ENCODE measurements at places on chromosomes 12 and 14. TPM values are rescaled to one million over a fixed set of nuclear protein-coding genes. Genes with fewer than 3 reads are reported as not detected.
A peak's percentile ranks its signal among the peaks of the same experiment; 100 is the strongest.

DNA sequence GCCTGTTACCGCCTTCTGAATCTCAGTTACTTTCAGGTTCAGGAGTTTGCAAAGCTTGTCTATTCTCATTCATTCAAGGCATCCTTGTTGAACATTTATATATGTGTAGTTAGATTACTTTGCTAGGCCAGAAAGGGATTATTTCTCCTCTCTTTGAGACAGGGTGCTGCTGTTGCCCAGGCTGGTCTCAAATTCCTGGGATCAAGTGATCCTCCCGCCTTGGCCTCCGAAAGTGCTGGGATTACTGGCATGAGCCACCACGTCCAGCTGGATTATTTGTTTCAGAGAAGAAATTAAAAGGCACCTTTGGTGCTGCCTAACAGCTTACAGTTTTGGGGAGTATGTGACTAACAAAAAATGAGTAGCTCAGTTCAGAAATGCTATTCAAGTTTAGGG is 772 bp downstream of the CHURC1 start:
- peaks cover 19% of the 10 kb centered on the region for H3K36me3 ChIP-seq
- peak overlapping the region; percentile 87 for H3K4me3 ChIP-seq
- peak overlapping the region; percentile 63 for H3K27ac ChIP-seq

GRCh38 chr12:91250273-91250665 is 67.7 kb upstream of the DCN start:
- H3K36me3 ChIP-seq = no peaks in the 10 kb centered on the region
- H3K27me3 ChIP-seq = no peaks in the 10 kb centered on the region
- H3K4me1 ChIP-seq = peaks cover 9% of the 10 kb centered on the region
- H3K4me3 ChIP-seq = no peak overlapping the region
- peak; percentile 16 for DNase-seq

- H3K27me3 ChIP-seq = no peaks in the 10 kb centered on the region
- no peak overlapping the region for H3K4me3 ChIP-seq
- H3K36me3 ChIP-seq = no peaks in the 10 kb centered on the region
- no peak for DNase-seq
Measured at GRCh38 chr12:131432532-131433260, 278.2 kb upstream of the SFSWAP start.

GRCh38 chr14:31084385-31084784 is 58.2 kb upstream of the STRN3 start:
- peak overlapping the region; percentile 39 for H3K4me3 ChIP-seq
- peak; percentile 95 for DNase-seq
- peak overlapping the region; percentile 81 for H3K27ac ChIP-seq
- peaks cover 26% of the 10 kb centered on the region for H3K4me1 ChIP-seq

PRH1 gene
- 64.5 TPM for total RNA-seq

GRCh38 chr14:52860910-52861309 is 69.5 kb upstream of the GNPNAT1 start:
- DNase-seq = no peak
- no peaks in the 10 kb centered on the region for H3K27me3 ChIP-seq
- H3K27ac ChIP-seq = no peak overlapping the region
- H3K36me3 ChIP-seq = no peaks in the 10 kb centered on the region

- H3K27ac ChIP-seq = no peak overlapping the region
- H3K4me1 ChIP-seq = no peaks in the 10 kb centered on the region
- H3K36me3 ChIP-seq = no peaks in the 10 kb centered on the region
- DNase-seq = no peak
- no peaks in the 10 kb centered on the region for H3K27me3 ChIP-seq
Measured at GRCh38 chr14:95959317-95959716, 79.8 kb upstream of the C14orf132 start.

DNA sequence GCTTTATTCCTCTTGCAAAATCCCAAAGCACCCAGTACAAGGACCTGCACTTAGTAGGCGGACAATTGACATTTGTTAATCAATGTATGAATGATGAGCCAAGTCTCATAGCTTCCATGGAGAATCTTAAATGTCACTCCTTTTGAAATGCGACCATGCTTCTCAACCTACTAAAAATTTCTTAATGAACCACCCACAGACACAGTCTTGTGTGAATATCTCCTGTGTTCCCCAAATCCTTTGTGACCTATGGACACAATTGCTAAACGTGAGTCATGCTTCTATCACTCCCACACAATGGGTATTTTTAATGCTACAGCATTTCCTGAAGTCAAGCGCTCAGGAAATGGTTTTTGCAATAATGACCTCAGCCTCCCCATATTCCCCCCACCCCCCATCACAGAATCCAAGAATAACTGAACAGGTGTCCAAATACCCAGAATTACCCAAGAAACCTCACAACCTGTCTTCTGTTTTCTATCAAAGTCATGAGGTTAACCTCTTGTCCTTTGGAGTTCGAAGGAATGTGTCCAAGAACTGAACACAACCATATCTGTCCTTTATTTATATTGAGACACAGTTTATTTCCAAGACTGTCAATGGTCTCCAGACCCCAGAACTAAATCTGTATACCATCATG is 163.6 kb upstream of the PLEKHG7 start:
- DNase-seq = no peak
- no peaks in the 10 kb centered on the region for H3K4me1 ChIP-seq
- no peak overlapping the region for H3K4me3 ChIP-seq
- no peaks in the 10 kb centered on the region for H3K36me3 ChIP-seq
- H3K27ac ChIP-seq = no peak overlapping the region

DNA sequence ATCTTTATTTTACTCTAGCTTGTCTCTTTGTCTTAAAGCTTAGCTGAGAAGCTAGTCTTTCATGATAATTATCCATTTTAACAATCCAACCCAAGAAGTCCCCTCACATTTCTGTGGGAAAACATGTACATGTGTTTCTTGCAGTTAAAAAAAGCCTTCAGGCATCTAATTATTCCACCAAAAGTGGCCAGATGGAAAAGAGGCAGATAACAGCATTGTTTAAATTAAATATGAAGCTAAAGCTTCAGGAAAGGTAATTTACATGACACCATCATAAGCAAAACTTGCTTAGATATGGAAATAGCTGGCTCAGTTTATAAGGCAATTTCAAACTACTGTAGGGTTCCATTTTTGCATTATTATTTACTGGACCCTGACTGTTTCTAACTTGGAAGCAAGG is 175.4 kb downstream of the UNC79 start:
- no peak overlapping the region for H3K27ac ChIP-seq
- DNase-seq = no peak
- H3K36me3 ChIP-seq = no peaks in the 10 kb centered on the region
- H3K4me1 ChIP-seq = no peaks in the 10 kb centered on the region
- H3K4me3 ChIP-seq = no peak overlapping the region

DNA sequence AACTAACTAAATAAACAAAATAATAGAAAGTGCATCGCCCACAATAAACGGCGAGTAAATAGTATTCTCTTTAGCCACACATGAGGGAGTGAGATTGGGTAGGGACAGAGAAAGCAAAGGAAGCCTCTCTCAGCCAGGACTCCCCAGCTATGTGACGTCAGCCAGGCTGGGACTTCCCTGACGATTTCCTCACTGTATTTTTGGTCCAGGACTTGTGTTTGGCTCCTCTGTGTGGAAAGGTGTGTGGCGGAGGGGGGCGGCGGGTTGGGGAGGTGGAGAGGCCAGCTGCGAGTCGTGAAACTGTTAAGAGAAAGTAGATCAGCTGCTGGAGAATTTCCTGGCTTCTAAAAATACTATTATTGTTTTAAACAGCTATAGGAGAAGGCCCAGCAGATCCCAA is 1124.6 kb downstream of the AACS start:
- no peak overlapping the region for H3K27ac ChIP-seq
- no peaks in the 10 kb centered on the region for H3K27me3 ChIP-seq
- DNase-seq = no peak
- H3K4me3 ChIP-seq = no peak overlapping the region

RACGAP1 gene
- 78.6 TPM for total RNA-seq

GRCh38 chr12:50824914-50825313 is 17.8 kb upstream of the TMPRSS12 start:
- DNase-seq = peak; percentile 47
- no peak overlapping the region for H3K4me3 ChIP-seq
- H3K36me3 ChIP-seq = 0 out of 2 replicates have a peak, but pooled peaks cover 7% of the 10 kb centered on the region
- no peaks in the 10 kb centered on the region for H3K27me3 ChIP-seq

DNA sequence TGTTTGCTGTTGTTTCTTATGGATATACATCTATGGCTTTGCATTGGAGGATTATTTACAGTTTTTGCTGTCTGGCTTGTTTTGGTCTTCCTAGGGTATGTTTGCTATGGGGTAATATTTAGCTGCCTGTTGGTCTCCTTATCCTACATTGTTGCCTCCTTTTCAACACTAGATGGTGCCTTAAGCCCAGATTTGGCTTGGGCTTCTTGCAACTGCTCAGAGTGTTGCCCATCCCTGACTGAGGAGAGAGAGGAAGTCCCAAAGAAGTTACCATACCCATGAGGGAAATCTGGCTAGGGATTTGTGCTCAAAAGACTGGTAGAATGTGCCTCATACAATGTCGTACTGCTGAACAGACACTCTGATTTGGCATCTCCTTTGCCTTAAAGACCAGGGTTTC is 94.6 kb upstream of the MUCL1 start:
- H3K36me3 ChIP-seq = no peaks in the 10 kb centered on the region
- no peaks in the 10 kb centered on the region for H3K27me3 ChIP-seq
- H3K4me3 ChIP-seq = no peak overlapping the region
- DNase-seq = peak; percentile 77
- no peaks in the 10 kb centered on the region for H3K4me1 ChIP-seq

GRCh38 chr12:52184813-52185212 is 7.0 kb downstream of the KRT80 start:
- no peak overlapping the region for H3K27ac ChIP-seq
- no peaks in the 10 kb centered on the region for H3K4me1 ChIP-seq
- no peaks in the 10 kb centered on the region for H3K27me3 ChIP-seq
- no peak overlapping the region for H3K4me3 ChIP-seq
- H3K36me3 ChIP-seq = no peaks in the 10 kb centered on the region
- DNase-seq = no peak

- H3K4me1 ChIP-seq = no peaks in the 10 kb centered on the region
- no peak overlapping the region for H3K27ac ChIP-seq
- no peak overlapping the region for H3K4me3 ChIP-seq
Measured at GRCh38 chr12:114355389-114356088, 50.4 kb downstream of the TBX5 start.

GRCh38 chr14:106346534-106347290 is 820.3 kb downstream of the TMEM121 start:
- no peaks in the 10 kb centered on the region for H3K36me3 ChIP-seq
- H3K27ac ChIP-seq = no peak overlapping the region
- DNase-seq = no peak
- H3K4me1 ChIP-seq = no peaks in the 10 kb centered on the region
- no peak overlapping the region for H3K4me3 ChIP-seq

- H3K27me3 ChIP-seq = no peaks in the 10 kb centered on the region
- H3K4me3 ChIP-seq = no peak overlapping the region
- peaks cover 41% of the 10 kb centered on the region for H3K4me1 ChIP-seq
Measured at GRCh38 chr14:64110802-64111201, 183.4 kb downstream of the ESR2 start.

GRCh38 chr12:54358191-54358944 is 5.9 kb downstream of the GPR84 start:
- DNase-seq = peak; percentile 66
- peak overlapping the region; percentile 85 for H3K4me3 ChIP-seq
- no peaks in the 10 kb centered on the region for H3K27me3 ChIP-seq
- no peaks in the 10 kb centered on the region for H3K36me3 ChIP-seq
- H3K4me1 ChIP-seq = peaks cover 39% of the 10 kb centered on the region
- H3K27ac ChIP-seq = peak overlapping the region; percentile 72

DNA sequence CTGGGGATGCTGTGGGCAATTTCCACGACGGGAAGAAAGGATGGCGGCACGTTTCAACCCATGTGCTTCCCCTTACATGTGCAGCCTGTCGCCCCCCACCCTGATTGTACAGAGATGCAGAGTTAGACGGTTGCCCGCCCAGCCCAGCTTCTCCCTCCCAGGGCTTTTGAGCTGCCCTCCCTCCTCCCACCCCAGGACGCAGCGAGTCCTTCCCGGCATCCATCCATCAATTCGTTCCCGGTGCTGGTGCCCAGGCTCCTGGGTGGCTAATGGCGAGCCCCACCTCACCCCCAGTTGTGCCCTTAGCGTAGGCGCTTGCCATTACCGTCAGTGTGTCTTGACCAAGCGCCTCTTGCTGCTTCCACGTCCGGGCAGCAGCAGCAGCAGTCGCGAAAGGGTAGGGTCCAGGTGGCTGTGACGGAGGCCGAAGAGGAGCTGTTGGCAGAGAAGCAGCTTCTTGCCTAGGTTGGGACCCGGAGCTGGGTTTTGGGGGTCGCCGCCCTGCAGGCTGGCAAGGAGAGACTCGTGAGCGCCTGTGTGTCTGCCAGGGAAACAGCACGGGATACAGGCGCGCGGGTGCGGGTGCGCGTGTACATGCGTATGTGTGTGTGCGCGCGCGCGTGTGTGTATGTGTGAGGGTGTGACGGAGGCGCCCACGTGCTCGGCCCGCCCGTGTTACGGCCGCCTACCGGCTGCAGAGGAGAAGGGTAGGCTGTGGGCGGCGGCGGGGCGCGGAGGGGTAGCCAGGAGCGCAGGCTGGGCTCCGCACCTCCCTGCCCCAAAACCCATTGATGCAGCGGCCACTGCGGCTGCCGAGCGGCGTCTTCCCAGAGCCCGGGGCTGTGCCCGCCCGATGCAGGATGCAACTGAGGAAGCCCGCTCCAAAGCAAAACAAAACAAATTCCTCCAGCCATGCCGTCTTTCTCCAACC is at the start of gene SLC6A15:
TSS of gene SLC6A15 (minus strand) at position 602 of the 931 bp plus-strand sequence. CDS start 20,679 bp downstream, outside the sequence.
- no peaks in the 10 kb centered on the region for H3K27me3 ChIP-seq
- H3K36me3 ChIP-seq = no peaks in the 10 kb centered on the region
- no peaks in the 10 kb centered on the region for H3K4me1 ChIP-seq

DNA sequence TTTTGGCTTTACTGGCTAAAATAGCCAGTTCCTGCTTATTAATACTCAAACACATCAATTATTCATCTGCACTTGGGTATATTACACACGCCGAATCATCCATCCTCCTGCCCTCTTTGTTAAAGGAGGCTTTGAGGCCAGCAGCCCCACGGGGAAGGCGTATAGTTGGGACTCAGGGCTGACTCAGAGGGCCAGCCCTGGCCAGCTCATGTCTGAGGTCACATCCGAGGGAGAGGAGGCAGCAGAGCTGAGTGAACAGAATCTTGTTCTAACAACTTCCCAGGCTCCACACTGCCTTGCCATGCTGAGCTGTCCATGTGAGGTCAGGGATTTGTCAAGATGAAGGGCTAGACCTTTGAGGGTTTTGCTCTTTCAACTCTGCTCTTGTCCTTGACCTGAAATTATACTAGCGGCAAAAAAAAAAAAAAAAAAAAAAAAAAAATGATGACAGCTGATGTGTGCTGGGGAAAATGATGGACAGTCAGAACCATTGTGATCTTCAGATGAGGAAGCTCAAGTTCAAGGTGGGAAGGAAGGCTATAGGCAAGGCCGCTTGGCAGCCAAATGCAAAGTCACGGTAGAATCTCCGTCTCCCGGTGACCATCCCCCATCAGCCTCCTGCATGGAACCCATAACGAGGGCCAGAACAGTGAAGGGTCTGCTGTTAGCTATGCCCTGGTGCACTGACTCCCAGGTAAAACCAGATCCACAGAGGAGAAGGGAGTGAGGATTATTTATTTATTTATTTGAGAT is 12.5 kb upstream of the MARK3 start:
- H3K4me1 ChIP-seq = peaks cover 11% of the 10 kb centered on the region
- no peak for DNase-seq
- H3K27ac ChIP-seq = no peak overlapping the region

DNA sequence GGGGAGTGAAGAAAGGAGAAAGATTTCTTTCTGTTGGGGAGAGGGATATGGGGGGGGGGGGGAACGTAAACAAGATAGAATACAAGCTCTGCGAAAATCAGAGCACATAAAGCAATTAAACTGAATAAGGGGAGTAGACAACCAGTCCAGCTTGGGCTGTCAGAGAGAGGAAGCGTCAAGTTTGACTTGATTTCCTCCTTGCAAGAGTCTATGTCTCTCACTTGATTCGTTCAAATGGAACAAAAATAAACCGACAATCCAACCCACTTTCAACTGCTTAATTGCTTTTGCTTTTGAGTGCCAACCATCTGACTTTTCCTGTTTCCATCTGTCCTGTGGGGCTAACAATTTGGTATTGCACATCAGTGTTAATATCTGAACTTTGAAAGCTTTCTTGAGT is 942 bp downstream of the SYT1 start:
- no peak overlapping the region for H3K4me3 ChIP-seq
- no peaks in the 10 kb centered on the region for H3K4me1 ChIP-seq
- no peak for DNase-seq
- no peaks in the 10 kb centered on the region for H3K36me3 ChIP-seq

Measured in Karpas-422 (cell line).